Stimulated activated CD4-positive, alpha-beta T cell treated with anti-CD3 and anti-CD28 coated beads, Interleukin-15, amount 100 ng/mL, for 1 hour (primary cell): ENCODE measurements at places on chromosomes 2 and 18.

DNA sequence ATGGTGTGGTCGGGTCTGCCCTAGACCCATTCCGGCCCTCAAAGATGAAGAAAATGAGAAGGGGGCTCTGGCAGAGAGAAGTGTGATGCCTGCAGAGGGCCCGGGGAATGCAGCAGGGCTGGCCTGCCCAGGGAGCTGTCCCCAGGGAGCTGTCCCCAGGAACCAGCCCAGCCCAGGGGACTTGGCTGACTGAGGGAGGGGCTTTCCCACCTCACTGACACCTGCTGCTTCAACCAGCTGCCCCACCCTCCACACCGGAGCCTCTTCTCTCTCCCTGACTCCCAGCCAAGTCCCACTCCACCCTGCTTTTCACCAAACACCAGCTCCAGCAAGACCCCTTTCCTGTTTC, 111.2 kb downstream of the STPG4 start:
- DNase-seq = no peak

DNA sequence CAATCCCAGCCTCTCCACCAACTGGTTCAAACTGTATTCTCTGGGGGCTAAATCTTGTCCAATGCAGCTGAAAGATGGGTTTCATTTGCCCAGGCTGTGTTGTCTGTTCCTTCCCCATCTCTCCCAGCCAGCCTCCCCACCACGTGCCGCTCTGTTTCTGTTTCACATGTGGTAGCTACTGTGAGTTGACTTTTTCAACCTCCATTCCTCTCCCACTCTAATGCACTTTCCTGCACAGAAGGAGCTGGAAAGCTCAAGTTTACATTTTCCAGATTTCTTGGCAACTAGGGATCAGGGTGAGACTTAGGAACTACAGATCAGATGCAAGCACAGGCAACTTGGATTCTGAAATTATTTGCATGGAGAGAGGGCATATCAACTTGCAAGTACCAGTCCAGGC, 19.0 kb upstream of the NPAS2 start:
- no peak for DNase-seq

DNA sequence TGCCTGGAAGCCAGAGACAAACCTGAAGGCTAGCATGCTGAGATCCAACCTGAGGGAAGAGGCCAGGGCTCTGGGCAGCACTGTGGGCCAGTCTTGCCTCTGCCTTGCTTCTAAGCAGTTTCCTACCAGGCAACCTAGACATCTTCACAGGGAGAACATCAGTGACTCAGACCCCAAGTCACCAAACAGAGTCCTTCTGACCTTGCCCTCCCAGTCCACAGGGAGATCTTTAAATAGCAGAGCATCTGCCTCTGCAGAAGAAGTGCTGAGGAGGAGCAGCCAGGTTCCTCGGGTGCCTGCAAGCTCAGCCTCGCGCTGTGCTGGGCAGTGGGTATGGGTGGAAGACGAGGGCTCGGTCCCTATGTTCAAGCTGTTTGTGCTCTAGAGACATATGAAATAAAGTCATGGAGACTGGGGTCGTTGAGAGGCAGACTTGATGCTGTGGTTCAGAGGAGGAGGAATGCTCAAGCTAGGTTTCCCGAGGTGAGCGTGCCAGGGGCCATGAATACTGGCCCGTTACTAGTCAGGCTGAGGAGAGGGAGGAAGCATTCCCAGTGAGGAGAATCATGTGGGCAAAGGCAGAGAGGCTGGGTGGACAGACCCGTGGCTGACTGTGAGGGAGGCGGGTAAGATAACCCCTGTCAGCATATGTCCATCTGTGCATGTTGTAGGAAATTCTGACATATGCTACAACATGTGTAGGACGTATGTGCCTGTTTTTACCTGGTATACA, 66.5 kb downstream of the BOLA3 start:
- no peak for DNase-seq

DNA sequence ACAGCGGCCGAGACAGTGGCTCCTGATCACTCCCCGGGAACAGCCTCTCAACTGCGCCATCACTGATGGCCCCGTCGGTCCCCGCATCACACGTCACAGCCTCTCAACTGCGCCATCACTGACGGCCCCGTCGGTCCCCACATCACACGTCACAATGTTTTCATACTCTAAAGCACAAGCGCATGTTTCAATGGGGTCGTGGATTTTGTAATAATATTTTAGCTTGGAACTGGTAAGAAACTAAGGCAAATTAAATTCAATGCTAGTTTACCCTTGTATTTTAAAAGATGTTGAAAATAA, 44.2 kb upstream of the CTDP1 start:
- no peak for DNase-seq

- DNase-seq = no peak
Observed at GRCh38 chr2:101111917-101112771, 39.0 kb downstream of the TBC1D8 start.

DNA sequence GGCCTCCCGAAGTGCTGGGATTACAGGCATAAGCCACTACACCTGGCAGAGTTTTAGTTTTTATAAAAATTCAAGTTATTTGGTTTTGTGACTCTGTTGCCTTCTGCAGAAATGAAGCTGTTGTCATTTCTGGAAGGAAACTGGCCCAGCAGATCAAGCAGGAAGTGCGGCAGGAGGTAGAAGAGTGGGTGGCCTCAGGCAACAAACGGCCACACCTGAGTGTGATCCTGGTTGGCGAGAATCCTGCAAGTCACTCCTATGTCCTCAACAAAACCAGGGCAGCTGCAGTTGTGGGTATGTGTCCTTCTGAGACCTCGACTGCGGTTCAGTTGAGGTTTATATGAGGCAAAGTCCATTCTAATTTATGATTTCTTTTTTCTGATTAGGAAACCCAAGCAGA, 7.2 kb downstream of the MTHFD2 start:
- DNase-seq = no peak

GRCh38 chr2:101329026-101329425, 20.5 kb upstream of the RNF149 start:
- no peak for DNase-seq
